RCC 7860 (cell line): ENCODE measurements at places on chromosomes 1 and 21.
A peak's percentile ranks its signal among the peaks of the same experiment; 100 is the strongest.

GRCh38 chr1:182087304-182087703 is 25.8 kb upstream of the ZNF648 start:
- no peak for DNase-seq

GRCh38 chr1:33441088-33441745 is 10.3 kb upstream of the PHC2 start:
- no peak for DNase-seq

DNA sequence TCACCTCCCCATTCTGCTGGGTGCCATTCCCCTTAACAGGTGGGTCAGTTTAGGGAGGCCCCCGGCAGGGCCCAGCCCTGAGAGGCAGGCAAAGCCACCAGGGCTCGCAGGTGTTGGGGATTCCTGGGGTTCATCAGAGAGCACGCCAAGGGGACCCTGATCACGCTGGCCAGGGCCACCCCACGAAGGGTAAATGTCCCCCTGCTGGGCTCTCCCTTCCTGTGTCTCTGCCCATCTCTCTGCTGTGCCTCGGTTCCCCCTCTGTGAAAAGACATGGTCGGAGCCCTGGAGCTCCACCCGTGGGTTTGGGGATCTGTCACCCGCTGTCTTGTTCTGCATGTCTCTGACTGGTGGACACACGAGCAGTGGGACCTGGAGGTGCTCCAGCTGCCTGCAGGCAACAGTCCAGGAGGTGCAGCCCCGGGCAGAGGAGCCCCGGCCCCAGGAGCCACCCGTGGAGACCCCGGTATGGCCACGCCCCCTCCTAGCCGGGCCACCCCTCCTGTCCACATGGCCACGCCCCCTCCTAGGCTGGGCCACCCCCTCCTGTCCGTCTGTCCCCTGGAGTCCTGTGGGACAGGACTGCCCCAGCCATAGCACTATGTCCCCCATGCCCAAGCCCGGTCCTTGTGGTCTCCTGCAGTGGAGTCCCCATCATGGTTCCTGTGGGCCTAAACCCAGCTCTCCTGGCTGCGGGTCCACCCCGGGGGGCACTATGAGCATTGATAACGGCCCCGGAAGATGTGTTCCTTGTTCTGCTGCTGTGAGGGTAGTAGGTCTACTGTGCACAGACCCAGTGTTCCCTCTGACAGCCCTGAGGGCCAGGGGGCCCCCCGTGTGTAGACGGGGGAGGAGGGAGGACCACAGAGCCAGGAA is 6.5 kb downstream of the AIRE start:
- DNase-seq: no peak

- DNase-seq: no peak
Observed at GRCh38 chr1:61626816-61627215, 98.1 kb downstream of the TM2D1 start.

- DNase-seq: no peak
Observed at GRCh38 chr1:223748773-223749733, 36.7 kb downstream of the CAPN2 start.

DNA sequence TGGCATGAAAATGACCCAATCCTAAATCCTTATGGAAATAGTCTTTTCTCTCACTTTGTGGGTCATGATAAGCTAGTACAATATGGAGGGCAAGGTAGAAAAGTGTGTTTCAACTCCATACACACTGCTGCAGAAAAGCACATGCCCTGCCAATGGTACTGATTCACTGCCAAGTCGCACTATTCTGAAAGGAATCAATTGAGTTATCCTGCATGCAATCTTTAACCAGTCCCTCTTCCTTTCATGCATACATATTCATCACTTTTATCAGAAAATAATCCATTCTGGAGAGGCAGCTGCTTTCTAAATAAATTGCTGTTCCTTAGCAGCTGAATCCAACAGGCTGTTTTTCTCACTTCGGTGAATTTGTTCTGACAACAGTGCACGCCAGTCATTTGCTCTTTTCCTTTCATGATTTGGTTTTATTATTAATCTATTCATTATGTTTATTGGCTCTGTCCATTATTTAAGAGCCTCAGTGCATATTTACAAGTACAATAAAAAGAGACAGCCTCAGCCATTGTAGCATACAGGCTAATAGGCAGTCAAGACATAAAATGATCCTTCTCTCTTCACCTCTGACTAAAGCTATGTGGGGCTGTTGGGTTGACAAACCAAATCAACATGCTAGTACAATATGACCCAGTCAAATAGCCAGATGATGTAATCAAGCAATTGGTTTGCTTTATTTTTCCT is 108.8 kb downstream of the CHD1L start:
- DNase-seq: peak; percentile 1

GRCh38 chr1:165253818-165254254 is 102.7 kb downstream of the LMX1A start:
- no peak for DNase-seq

- no peak for DNase-seq
Observed at GRCh38 chr1:214236477-214236876, 44.5 kb upstream of the SMYD2 start.

DNA sequence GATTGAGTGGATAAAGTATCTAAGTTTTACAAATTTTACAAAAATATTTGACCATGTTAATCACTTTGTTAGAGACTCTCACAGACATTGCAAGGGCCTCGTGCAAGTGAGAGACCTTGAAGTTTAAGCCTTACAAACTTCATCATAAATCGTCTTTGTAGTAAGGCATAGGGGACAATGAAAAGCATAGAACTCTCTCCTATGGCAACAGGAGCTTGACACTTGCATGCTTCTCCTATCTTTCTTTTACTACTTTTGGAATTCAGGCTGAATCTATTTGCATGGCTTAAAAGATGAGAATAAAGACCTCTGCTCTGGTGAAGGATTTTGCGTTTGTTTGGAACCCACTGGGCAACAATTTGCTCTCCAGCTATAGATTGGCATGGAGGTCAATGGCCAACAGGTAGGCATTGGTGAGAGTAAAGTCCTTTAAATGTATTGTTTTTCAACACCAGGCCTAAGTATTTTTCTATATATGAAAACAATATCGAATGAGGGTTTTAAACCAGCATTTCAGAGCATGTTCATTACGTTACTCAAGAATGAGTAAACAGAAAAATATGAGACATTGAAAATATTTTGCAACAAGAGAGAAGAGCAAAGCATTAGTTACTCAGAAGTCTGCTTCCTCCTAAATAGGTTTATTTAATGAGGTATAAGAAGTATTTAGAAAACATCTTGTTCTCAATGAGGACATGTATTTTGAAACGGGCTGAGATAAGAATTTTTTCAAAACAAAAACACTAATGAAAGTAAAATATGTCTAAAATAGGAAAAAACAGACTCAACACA is 192.2 kb downstream of the TGFB2 start:
- DNase-seq: no peak

GRCh38 chr1:29162476-29163138 is 19.1 kb downstream of the SRSF4 start:
- DNase-seq: no peak
